ENCODE measurements at places on chromosomes 11 and 22.
A peak's percentile ranks its signal among the peaks of the same experiment; 100 is the strongest.

GRCh38 chr11:83124636-83125424 is 32.1 kb upstream of the PCF11 start:
- DNase-seq, result no peak

DNA sequence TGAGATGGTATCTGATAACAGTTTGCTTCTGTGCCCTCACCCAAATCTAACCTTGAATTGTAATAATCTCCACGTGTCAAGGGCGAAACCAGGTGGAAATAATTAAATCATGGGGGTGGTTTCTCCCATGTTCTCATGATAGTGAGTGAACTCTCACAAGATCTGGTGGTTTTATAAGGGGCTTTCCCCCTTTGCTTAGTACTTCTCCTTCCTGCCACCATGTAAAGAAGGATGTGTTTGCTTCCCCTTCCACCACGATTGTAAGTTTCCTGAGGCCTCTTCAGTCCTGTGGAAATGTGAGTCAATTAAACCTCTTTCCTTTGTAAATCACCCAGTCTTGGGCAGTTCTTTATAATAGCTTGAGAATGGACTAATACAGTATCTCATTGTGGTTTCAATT is 8.5 kb upstream of the OVCH2 start:
- DNase-seq, result no peak

DNA sequence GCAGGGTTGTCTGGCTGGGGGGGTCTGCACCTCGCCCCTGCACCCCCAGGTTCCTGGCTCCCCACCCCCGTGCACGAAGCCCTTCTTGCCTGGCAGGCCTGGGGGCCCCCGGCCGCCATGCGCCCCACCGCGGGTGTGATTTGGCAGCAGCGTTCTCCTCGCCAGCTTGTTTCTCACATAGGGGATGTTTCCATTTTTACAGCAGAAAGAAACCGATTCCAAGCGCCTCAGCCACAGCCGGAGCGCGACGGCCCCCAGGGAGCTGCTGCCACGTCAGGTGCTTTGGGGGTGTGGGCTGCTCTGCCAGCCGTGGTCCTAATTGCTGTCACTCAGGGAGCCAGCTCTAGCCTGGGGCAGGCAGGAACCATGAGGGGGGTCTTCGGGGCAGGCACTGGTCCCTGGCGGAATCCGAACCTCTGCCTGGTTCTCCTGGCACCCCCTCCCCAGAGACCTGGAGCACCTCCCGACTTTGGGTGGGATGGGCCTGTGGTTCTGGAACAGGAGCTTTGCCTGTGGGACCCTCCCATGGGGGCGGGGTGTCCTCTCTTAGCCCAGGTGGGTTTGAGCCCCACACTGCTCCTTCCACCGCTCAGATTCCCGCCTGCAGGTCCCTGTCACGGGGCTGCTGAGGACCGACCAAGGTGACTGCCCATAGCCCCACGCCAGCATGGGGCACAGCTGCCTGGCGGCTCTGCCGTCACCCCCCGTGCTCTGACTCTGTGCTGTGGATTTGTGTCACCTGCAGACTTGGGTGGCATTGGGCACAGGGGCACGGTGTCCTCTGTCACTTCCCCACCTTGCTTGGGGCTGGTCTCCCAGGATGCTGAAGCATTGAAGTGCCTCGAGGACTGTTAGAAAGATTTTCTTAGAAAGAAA is 54.0 kb downstream of the RTN4R start:
- no peak for DNase-seq

DNA sequence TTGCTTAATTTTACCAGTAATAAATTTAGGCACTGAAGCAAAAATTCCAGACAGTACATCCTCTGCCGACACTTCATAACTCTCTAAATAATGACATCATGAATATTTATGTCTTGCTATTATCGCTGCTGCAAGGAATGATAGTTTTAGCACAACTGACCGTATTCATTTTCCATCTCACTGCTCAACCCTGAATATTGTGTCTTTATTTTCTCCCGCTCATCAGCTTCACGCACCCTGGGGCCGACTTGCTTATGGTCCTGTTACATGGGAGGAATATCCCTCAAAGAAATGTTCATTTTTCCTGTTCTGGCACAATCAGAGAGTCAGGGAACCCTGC is 33.3 kb downstream of the SLN start:
- no peak for DNase-seq

DNA sequence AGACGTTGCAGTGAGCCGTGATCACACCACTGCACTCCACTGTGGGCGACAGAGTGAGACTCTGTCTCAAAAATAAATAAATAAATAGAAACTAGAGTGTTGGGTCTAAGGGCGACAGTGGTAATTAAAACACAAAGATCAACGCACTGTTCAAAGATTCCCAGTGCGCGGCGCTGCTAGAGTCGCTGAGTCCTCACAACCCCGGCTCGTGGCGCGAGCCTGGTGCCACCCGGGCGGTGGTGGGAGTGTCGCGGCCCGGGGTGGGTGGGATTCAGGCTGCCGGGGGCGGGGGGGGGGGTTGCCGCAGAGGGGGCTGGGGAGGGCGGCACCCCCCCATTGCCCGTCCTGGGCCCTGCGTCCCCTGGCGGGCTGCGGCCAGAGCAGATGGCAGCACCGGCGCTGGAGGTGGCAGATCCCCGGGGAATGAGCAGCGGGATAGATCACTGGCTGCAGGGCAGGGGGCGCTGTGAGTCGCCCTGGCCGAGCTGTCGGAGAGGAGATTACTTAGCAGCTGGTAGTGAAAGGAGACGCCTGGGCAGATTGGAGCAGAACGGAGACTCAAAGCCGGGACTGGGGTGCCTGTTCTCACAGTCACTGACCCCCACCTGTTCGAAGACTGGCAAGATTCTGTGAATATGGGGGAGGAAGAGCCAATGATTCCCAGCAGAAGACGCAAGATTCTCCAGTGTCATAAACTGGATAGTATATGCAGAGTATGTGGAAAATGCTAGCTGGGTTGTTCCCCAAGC is 30.2 kb upstream of the APOBEC3A start:
- peak; percentile 68 for DNase-seq

- DNase-seq, result no peak
Measured at GRCh38 chr11:130634961-130635473, 186.6 kb downstream of the ADAMTS15 start.

GRCh38 chr22:45564349-45565030 is 61.8 kb downstream of the FBLN1 start:
- no peak for DNase-seq

DNA sequence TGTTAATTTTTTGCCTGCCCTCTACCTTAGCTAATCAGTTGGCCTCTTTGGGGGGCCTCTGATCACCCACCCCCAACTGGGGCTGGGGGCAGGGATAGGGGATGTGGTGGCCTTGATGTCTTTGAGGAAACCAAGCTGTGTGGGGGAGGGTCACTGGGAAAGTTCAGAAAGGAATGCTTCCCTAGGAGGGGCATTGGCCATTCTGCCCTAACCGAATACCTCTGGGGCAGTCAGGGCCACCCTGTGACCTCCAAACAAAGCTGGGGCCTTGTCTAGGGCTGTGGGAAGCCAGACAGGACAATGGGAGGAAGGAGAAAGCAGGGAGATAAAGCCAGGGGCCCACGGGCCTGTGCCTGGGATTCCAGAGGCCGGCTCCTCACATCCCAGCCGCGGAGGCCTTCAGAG is 97.5 kb downstream of the TSPAN18 start:
- DNase-seq, result no peak

DNA sequence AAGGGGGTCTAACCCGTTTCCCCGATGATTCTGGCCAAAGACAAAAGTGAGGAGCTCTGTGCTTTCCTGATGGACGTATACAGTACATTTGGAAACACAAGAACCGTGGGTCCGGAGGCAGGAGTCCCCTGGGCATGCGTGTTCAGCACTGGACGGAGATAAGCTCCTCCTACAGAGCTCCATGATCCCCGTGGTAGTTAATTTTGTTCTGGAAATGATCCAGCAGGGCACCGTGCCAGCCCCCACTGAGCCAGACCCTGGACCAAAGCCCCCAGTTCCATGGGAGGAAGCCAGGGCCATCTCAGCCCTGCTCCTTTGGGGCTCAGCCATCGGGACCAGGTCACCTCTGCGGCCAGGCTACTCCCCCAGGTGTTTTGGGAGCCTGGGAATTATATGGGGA is 83.3 kb downstream of the TRMU start:
- DNase-seq, result no peak

DNA sequence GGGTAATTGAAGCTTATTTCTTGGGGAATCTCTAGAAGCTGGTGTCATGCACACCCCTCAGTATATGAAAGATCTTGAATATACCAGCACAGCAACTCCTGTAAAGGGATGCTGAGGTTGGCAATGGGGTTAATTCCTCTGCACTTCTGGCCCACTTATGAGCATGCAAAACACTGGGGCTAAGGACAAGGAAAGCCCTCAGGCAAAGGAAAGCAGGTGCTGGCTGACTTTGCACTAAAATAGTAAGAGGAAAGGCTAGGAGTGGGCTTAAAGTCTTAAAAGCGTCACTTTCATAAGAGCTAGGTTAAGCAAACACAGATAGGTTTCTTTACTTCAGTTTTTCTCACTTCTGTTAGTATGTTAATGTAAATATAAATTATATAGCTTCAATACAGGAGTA is 572.6 kb upstream of the LUZP2 start:
- DNase-seq, result peak; percentile 54

GRCh38 chr22:32771756-32772155 is 29.7 kb upstream of the TIMP3 start:
- DNase-seq, result no peak

GRCh38 chr11:66725647-66726046 is 3.4 kb downstream of the SPTBN2 start:
- DNase-seq, result no peak

DNA sequence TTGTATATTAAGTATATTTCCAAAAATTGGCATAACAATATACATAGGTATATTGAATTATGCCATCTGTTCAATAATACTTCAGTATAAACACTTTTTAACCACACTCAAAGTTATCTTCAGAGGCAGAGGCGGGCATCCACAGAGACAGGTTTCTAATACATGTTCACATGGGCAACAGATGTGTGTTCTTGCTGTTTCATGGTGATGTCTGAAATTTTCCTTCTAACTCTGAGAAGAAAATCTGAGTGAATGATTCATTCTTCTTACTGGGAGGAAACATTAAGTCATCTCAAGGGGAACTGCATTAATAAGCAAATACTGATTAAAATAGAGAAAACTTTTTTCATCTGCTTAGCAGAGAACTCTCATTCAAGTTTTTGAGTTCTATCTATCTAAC is 1074.5 kb downstream of the LRRC4C start:
- no peak for DNase-seq

GRCh38 chr11:72179049-72179803 is 12.7 kb upstream of the FOLR1 start:
- DNase-seq, result no peak

DNA sequence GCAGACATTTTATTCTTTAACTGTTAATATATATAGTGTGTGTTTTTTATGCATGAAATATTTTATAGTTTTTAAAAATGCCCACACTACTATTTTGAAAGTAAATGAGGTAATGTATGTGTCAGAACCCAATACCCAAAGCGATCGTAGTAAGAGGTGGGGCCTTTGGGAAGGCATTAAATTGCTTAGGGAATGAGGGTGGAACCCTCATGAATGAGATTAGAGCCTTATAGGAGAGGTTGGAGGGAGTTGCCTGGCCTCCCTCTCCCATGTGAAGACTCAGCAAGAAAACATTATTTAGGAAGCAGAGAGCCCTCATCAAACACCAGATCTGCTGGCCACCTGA is 11.1 kb downstream of the KLHL35 start:
- no peak for DNase-seq

DNA sequence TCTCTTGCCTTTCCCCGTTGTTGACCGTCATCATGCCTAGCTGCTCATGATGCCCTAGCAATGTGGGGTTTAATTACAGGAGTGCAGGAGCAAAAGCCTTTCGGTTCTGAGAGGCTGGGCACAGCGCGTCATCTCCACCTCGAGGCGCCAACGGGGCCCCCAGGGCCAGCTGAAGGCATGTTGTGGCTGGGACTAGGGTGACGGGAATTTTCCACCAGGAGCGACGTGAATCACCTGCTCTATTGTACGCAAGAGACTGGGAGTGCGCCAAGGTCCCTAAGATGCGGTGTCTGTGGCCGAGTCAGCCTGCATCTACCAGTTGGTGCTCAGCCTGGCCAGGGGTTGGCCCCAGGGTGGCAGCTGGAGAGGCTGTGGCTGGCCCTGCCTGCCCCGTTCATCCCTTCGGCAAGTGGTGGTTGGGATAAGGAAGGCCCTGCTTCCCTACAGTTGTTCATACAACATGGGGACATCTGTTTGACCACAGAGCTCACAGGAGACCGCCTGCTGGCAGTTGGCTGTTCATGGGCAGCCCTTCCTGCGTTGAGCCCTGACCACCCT is 1175.6 kb downstream of the BRD1 start:
- DNase-seq, result no peak

GRCh38 chr11:65547446-65548125 is 10.6 kb downstream of the LTBP3 start:
- no peak for DNase-seq

DNA sequence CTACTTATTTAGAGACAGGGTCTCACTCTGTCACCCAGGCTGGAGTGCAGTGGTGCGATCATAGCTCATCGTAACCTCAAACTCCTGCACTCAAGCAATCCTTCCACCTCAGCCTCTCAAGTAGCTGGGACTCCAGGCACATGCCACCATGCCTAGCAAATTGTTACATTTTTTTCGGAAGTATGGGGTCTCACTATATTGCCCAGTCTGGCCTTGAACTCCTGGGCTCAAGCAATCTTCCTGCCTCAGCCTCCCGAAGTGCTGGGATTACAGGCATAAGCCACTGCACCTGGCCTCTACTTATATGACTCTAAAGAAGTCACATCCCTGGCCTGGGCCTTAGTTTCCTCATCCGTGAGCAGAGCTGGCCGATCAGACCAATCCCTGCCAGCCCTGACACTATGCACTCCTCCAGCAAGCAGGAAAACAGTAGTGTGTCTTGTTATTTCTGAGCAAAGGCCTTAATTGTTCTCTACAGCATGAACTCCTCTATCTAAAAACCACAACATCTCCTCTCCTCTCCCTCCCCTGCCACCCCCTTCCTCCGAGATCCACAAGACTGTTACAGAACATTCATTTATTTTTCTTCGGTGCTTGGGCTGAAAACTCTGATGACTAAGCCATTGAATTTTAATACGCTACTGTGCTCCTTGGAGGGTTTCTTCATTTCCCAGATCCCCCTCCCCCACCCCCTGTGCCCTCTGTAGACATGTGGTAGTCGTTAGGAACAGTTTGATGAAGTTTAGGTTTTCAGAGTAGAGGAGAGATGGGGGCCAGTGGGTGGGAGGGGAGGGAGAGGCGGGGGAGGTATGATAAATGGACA is 91.5 kb downstream of the ABTB2 start:
- DNase-seq, result no peak

GRCh38 chr11:122724520-122724919 is 69.0 kb downstream of the UBASH3B start:
- no peak for DNase-seq

DNA sequence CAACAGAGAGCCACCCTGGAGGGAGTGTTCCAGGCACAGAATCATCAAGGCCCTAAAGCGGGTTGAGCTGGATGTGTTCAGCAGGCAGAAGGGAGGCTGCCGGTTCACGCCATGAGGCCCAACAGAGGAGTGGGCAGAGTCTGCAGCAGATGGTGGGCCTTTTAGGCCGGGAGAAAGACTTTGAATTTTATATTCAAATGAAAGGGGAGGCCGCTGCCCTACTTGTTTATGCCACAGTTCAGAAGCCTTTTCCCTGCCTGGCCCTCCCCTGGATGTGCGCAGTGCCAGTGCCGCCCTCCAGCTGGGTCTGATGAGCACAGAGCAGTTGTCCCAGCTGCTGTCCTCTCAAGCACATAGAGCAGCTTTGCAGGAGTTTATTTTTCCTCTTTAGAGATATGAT is 46.9 kb upstream of the TTC12 start:
- DNase-seq, result peak; percentile 89

- no peak for DNase-seq
Measured at GRCh38 chr11:46275964-46276641, 1.4 kb upstream of the CREB3L1 start.

GRCh38 chr22:42418811-42419242 is 13.4 kb downstream of the NFAM1 start:
- no peak for DNase-seq

GRCh38 chr22:30870451-30871345 is 97.9 kb downstream of the MORC2 start:
- no peak for DNase-seq
